ENCODE measurements at places on chromosomes 2 and 18.

GRCh38 chr18:56651771-56652092, 573 bp downstream of the WDR7 start:
- DNase-seq: no peak

GRCh38 chr2:85994897-85995647, 106.3 kb upstream of the ST3GAL5 start:
- DNase-seq: no peak

- no peak for DNase-seq
Measured at GRCh38 chr2:219611866-219612576, 14.4 kb downstream of the STK11IP start.

GRCh38 chr2:54672590-54673456, 50.6 kb upstream of the EML6 start:
- DNase-seq: no peak

- no peak for DNase-seq
Measured at GRCh38 chr18:77762014-77762413, 512.4 kb downstream of the GALR1 start.

- no peak for DNase-seq
Measured at GRCh38 chr2:12062053-12062395, 315.6 kb downstream of the LPIN1 start.

DNA sequence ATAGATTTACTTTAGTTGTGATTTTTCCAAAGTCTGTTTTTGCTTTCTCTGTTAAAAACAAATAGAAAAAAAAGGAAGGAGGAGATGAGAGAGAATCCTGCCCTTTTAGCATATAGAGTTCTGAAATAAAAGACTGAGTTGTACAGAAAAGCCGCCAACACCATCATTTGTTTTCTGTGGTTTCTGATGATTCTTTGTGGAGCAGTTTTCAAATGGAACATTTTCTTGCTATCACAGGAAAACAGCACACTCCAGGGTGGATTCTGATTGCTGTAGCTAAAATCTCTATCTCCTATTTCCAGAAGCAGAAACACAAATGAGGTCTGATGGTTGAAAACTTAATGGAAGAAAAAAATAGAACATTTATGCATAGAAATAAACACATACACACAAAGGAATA, 144.6 kb upstream of the L3MBTL4 start:
- no peak for DNase-seq

DNA sequence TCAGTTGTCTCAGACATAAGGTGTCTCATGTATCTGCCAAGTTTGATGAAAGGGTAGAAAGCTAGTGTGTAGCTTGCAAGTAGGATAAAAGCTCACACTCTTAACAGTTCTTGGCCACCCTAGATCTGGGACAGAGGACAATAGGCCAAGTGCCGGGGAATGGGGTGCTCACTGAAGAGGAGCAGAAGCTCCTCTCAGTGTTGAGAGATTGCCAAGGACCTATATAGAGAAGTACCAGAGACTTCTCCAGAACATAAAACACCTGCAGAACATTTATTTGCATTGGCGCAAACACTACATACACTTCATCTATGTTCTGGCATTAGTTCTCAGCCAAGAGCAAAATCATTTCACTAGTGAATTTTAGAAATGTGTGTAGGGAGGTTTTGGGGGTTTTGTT, 2.9 kb upstream of the GTF3C3 start:
- no peak for DNase-seq

All from activated CD4-positive, alpha-beta memory T cell treated with anti-CD3 and anti-CD28 coated beads, Interleukin-2, amount 10 ng/mL, durations not matched to agents 7 days and 5 days (primary cell).